ENCODE measurements at places on chromosomes 2 and 18.

DNA sequence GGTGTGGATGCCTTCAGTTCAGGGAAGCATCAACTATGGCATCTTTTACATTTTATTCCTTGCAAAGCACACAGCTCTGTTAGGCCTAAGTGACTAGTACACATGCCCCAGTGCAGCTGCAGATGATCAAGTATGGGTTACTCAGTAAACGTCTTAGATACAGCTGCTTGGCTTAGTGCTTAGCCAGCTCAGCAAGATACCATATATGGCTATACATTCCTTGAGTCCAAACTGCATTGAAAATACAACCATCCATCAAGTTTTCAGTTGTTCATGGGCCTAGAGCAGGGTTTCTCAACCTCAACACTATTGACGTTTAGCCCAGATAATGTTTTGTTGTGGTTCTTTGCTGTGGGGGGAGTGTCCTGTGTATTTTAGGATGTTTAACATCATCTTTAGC, 769.9 kb downstream of the TSN start:
- DNase-seq = peak; percentile 26

GRCh38 chr2:218024871-218025270, 22.1 kb upstream of the TNS1 start:
- no peak for DNase-seq

DNA sequence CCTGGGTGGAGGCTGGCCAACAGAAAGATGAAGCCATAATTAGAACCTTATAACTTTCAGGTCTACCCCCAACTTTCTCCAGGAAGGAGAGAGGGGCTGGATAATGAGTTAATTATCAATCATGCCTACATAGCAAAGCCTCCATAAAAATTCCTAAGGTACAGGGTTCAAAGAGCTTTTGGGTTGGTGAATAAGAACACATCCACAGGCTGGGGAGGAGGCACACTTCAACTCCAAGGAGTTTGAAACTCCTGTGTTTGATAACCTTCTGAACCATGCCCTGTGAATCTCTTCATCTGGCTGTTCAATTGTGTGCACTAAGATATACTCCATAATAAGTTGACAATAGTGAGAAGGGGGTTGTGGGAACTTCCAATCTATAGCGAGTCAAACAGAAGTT, 552.3 kb downstream of the TDRD15 start:
- no peak for DNase-seq

GRCh38 chr2:60544062-60544461, 9.4 kb downstream of the BCL11A start:
- peak; percentile 93 for DNase-seq

- DNase-seq = no peak
These were observed 101.6 kb upstream of the HNMT start for GRCh38 chr2:137862651-137863050.

GRCh38 chr2:8685697-8686358, 4.0 kb downstream of the ID2 start:
- no peak for DNase-seq

GRCh38 chr2:7976206-7976605, 705.6 kb upstream of the ID2 start:
- no peak for DNase-seq

GRCh38 chr18:9380101-9380500, 45.5 kb downstream of the TWSG1 start:
- DNase-seq = no peak

DNA sequence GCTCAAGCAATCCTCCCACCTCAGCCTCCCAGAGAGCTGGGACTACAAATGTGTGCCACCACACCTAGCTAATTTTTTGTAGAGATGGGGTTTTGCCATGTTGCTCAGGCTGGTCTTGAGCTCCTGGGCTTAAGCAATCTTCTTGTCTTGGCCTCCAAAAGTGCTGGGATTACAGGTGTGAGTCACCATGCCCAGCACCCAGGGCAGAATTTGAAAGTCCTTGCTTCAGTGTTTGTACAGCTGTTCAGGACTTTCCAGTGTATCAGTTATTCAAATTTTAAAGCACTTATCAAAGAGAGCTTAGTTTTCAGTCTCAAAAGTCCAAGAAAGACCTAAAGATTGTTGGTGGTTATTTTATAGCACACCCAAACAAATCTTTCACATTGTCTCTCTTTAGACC, 43.6 kb upstream of the VPS54 start:
- DNase-seq = peak; percentile 16

- DNase-seq = no peak
These were observed 532.0 kb upstream of the POU3F3 start for GRCh38 chr2:104321796-104322349.

- DNase-seq = no peak
These were observed 45.3 kb downstream of the RTTN start for GRCh38 chr18:70160073-70160678.

DNA sequence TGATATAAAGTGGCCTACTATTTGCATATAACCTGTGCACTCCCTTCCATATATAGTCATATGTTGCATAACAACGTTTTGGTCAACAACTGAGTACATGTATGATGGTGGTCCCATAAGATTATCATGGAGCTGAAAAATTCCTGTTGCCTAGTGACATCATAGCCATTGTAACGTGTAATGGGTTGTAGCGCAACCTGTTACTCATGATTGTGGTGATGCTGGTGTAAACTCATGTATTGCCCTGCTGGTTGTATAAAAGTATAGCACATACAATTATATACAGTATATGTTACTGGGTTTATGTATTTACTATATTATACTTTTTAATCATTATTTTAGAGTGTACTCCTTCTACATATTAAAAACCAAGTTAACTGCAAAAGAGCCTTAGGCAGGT, 144.8 kb upstream of the IL1R2 start:
- DNase-seq = no peak

- no peak for DNase-seq
These were observed 123.1 kb downstream of the EIPR1 start for GRCh38 chr2:3254442-3254941.

All from fibroblast of skin of left quadriceps (primary cell).